ENCODE measurements at places on chromosomes 3 and 15.

GRCh38 chr15:38844736-38845135, 280.1 kb upstream of the RASGRP1 start:
- DNase-seq: no peak

- DNase-seq: no peak
Measured at GRCh38 chr3:24802614-24803013, 308.0 kb upstream of the THRB start.

DNA sequence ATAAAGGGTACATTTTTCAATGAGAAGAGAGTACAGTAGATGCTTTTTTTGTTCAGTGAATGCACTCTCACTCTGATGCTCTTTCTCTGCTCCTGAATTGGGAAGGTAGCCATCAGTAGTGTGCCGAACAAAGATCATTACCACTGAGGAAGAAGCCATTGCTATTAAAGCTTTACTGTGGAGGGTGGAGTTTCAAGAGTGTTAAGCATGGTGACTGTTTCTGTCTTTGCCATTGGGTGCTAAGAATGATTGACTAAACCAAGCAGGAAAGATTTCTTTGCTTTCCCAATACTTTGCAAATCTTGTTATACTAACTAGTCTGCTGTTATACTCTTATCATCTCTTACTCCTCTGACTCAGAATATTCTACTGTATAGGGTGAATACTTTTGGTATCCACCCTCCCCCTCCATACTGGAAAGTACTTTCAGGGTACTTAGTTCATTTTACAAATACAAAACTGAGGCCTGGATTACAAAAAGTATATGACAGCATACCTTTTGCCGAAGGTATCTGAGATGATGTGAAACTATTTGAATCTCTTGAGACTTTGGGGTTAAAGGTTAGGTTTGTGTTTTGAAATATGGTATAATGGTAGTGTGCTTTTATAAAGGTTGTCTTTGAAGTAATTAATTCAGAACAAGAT, 1.7 kb downstream of the RAB11A start:
- peak; percentile 74 for DNase-seq

DNA sequence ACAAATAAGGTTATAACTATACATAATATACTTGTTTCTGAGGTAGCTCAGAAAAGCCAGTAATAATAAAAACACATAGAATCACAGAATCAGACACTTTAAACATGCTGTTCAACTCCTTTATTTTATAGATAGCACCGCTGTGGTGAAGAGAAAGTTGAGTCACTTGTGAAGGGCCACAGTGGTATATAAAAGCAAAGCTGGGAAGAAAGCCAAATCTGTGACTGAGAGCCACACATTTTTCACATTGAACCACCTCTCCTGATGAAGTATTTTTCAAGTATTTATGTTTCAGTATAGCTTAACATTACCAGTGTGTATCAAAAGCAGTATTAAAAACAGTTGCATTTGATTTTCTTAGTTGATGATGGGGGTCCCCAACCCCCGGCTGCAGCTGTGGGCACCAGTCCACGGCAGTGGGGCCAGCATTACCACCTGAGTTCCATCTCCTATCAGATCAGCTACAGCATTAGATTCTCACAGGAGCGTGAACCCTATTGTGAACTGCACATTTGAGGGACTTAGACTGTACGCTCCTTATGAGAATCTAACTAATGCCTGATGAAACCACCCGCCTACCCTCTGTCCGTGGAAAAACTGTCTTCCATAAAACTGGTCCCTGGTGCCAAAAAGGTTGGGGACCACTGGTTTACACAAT, 46.2 kb downstream of the TBL1XR1 start:
- no peak for DNase-seq

- no peak for DNase-seq
Measured at GRCh38 chr3:43796041-43796596, 105.4 kb downstream of the ABHD5 start.

GRCh38 chr3:150984066-150984465, 11.5 kb upstream of the CLRN1 start:
- no peak for DNase-seq

GRCh38 chr15:75694241-75695182, 18.1 kb downstream of the CSPG4 start:
- peak; percentile 82 for DNase-seq

DNA sequence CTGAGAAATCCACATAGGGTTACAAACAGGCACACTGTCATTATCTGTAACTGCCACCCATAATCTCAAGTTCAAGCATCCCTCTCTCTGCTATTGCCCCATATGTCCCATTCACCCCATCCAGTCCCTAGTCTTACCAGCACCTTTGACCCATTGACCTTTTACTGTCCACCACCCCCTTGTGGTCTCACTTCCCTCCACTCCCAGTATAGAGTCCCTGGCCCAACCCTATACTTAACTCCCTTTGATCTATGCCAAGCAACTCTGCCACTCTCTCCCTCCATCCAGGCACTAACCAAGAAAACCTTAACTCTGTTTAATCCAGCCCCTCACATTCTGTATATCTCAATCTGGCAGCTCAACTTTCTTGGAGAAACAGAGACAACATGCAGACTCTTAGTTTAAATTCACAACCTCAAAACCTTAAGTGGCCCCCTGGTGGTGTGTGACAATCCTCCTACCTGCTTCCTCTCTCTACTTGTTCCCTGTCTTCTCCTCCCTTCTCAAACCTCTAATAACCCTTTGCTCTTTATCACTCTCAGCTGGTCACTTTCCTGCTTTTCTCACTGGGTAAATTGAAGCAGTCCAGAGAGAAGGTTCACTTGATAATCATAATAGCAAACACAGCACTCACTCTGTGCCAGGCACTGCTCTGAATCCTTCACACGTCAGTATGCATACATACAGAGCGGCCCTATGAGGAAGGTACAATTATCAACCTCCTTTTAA, 162.7 kb downstream of the STT3B start:
- DNase-seq: no peak

- no peak for DNase-seq
Measured at GRCh38 chr15:43792761-43793476, 799 bp downstream of the SERF2 start.

GRCh38 chr3:159632851-159633250, 355.8 kb upstream of the IL12A start:
- no peak for DNase-seq

DNA sequence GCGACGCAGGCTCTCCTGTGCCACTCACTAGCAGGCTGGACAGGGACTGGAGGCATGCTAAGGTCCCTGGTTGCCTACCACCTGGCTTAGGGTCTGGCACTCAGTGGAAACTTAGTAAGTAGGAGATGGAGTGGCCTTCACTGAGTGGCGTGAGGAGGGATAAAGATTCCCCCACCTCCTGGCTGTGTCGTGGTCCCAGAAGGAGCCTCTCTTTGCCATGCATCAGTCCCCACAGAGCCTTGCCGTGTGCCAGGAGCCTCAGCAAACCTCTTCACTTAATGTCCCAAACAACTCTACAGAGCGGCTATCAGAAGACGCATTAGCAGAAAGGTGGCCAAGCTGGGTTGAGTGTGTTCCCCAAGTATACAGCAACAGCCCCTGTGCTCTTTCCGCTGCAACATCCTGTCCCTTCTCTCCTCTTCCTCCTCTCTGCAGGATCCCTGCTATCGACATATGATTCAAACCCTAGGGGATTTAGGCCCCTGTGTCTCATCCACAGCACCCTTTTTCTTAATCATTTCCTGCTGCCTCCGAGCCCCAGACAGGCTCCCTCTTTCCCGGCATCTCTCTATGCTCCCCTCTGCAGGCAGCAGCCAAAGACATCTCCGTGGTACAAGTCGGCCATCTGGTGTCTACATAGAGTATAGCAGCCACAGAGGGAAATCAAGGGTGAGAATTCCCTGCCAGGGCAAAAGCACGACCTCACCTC, 66.7 kb downstream of the SLC6A1 start:
- DNase-seq: peak; percentile 23

GRCh38 chr3:177521305-177521704, 324.0 kb upstream of the TBL1XR1 start:
- DNase-seq: no peak

DNA sequence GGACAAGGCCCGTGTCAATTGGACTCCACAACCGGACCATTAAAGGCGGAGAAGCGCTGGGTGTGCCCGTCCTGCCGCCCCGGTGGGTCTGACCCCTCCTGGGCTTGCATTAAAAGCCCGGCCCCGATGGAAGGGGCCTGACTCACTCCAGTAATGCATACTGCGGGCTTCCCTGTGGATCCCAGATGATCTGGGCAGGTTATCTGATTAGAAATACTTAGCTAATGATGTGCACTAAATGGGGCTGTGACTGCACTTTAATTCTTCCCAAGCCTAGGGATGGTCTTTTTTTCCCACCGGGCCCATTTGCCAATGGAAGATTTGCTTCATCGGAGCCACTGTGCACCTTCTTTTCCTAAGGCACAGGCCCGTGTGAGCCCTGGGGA, 124.9 kb downstream of the TMEM266 start:
- no peak for DNase-seq

DNA sequence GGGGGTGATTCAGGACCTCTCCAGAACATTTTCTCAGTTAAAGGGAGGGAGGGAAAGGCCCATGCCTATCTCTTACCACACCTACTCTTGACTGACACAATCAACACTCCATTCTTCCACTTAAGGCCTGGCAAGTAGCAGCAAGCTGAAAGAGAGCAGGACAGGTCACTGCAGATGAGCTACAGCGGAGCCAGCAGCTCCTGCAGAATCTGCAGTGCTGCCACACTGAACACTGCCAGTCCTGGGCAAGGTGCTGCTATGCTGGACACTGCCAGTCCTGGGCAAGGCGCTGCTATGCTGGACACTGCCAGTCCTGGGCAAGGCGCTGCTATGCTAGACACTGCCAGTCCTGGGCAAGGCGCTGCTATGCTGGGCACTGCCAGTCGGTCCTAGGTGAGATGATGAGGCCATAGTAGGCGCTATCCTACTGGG, 143.7 kb downstream of the MYLK start:
- no peak for DNase-seq

DNA sequence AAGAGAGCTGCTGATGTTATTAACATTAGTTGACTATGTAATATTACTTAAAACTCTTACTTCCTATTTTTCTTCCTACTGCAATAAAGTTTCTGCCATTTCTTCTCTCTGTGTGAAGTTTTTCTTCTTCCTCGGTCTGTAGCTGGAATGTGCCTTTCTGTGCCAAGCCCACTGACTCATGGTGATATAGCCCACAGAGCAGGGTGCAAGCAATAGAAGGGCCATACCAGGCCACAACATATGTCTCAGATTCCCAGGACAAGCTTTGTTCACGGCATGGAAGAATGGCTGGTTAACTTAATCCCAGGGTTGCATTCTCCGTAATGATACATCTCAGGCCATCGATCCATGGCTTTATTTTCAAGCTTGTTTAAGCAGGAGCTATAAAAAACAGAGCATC, 815.3 kb downstream of the TUSC7 start:
- DNase-seq: no peak

DNA sequence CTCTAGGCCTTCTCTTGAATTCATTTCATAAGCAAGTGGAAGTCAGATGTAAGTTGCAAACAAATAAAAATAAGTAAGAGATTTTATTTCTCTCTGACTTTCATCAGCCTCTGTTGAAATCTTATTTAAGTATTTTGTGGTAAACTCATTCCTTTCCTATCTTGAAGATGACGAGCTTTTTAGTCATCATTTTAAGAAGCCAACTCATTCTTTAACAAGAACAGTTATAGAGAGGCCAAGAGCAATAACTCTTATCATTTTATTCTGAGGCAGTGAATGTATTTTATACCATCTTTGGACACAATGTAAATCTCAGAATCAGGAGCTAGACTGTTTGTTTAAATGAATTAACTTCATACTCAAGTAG, 147.5 kb upstream of the MBNL1 start:
- DNase-seq: no peak

- no peak for DNase-seq
Measured at GRCh38 chr3:160444411-160444810, 5.2 kb downstream of the TRIM59 start.

- no peak for DNase-seq
Measured at GRCh38 chr3:177946936-177947335, 589.3 kb upstream of the KCNMB2 start.

DNA sequence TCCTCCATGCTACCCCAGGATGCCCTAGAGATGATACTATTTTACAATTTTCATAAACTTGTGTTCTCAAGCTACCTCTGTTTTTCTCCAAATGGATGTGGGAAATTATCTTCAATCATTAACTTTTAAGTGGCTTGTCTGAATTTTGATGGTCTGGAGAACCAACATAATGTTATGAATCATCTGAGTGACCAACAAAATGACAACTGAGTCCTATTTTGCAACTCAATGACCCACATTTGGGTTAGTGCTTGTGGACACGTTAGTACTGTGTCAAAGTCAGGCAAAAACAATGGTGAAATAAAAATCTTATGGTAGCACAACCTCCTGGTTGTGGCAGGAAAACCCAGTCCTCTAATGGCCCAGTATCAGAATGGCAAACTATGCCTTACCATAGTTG, 352.4 kb upstream of the ZNF385D start:
- no peak for DNase-seq

DNA sequence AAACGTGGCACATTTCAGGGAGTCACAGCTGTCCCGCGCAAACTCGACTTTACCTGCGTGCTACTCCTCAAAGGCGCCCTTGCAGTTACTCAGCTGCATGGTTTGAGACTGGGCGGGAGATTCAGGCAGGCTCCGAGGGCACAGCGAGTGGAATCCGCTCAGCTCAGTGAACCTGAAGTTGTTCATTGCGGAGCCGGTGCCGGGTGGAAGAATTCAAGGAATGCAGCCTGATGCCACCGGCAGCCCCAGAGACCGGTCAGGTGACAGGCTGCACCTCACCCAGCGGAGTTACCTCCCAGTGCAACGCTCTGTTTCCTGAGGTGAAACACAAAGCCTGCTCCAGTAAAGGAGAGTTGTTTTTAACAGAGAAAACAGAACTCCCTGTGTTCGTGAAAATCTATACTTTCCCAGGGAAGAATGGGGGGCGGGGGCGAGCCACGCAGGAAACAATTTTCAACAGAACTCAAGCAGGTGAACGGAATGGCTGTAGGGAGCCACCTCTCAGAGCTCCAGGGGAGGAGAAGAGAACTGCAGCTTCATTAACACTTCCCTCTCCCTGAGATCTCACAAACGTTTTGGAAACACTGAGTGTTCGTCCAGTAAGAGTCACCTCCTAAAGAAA, 3.8 kb downstream of the VEPH1 start:
- DNase-seq: peak; percentile 64

GRCh38 chr3:72134989-72135451, 350.1 kb upstream of the PROK2 start:
- DNase-seq: no peak

GRCh38 chr15:65960586-65960985, 91.3 kb downstream of the RAB11A start:
- DNase-seq: no peak

GRCh38 chr3:185959609-185960521, 22.1 kb upstream of the TRA2B start:
- DNase-seq: no peak

All from HAP-1 (cell line).